ENCODE measurements at places on chromosomes 13 and 19.

DNA sequence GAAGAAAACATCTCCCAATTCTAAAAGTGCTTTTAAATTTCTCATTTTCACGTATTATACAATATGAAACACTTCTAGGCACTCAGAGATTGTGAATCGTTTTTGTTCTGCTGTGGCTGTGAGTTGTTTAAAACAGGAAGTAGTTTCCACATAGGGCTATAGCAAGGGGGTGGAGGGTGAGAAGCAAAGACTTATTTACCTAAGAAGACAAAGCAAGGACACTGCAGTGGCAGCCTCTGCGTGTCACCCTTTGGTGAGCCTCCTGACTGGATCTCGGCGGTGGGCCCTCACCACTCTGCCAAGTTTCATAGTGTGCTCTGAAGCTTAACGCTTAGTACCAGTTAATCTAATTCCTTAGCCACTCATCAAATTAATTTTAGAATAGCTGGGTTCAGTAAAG lies 56.8 kb downstream of the TNFSF13B start:
- DNase-seq = no peak

- peak; percentile 83 for DNase-seq
Measured at GRCh38 chr19:18939922-18940768, 872 bp downstream of the HOMER3 start.

GRCh38 chr19:49639401-49640112 lies 386 bp downstream of the RRAS start:
- DNase-seq = peak; percentile 42

GRCh38 chr19:16569609-16570320 lies 2.5 kb downstream of the SLC35E1 start:
- DNase-seq = no peak

DNA sequence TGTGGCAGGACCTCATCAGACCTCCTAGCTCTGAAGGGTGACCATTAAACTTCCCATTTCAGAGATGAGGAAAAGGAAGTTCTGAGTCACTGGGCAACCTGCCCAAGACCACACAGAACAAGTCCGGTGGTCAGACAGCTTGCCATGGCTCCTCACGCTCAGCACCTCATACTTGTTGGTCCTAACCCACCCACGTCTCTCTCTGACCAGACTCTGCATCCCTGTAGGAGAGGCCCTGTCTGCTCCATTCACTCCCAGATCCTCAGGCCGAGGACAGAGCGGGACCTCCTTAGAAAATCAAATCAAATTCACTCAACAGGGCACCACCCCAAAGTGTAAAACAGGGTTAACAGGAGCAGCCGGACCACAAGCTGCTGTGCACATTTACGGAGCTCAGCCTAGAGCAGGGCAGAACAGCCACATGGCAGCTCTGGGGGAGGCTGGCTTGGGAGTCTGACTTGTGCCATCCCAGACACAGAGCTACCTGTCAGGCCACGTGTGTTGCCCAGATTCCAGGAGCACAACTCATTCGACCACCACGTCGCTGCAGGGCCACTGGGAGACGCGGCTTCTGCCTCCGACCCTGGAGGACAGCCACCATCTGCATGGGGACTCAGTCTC lies 1.7 kb downstream of the MIER2 start:
- peak; percentile 79 for DNase-seq

All from tibial artery (tissue), 4 donors.